ENCODE measurements at places on chromosomes 6 and 20.
A peak's percentile ranks its signal among the peaks of the same experiment; 100 is the strongest.

GRCh38 chr6:155062866-155063341, 67.8 kb downstream of the TIAM2 start:
- DNase-seq = peak; percentile 54

DNA sequence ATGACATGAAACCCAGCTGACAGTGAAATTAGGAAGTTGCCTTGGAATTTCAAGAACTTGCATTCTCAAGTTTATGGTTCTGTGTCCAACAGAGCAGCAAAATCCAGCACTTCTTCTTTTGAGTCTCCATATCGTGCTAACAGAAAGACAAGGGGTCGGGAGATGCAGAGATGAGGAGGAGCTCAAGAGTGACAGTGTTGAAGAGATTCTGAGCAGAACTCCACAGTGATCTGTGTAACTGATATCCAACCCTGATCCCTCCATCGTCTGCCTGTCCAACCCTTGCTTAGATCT, 21.2 kb upstream of the BTN1A1 start:
- no peak for DNase-seq

GRCh38 chr20:45508068-45508886, 7.1 kb downstream of the SPINT3 start:
- no peak for DNase-seq

- no peak for DNase-seq
Measured at GRCh38 chr6:155310596-155310995, 3.7 kb downstream of the TFB1M start.

GRCh38 chr6:134161041-134161440, 108.6 kb upstream of the SLC2A12 start:
- DNase-seq = no peak

DNA sequence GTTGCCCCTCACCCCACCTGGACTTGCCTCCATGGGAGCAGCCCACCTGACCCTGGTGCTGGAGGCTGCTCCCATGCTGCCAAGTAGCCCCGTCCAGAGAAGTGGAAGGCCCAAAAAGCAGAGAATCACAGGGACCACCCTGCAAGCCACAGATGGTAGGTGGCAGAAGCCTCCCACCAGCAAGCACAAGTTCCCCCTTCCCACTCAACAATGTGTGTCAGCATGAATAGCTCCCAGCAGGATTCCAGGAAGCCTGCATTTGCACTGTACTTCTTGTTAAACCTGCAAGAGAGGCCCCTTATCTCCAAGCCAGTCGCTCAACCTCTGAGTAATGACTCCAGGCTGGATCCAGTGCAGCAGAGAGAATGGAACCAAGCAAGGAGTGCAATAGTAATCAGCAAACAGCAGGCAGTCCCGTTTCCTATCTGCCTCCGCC, 180.8 kb upstream of the CST7 start:
- no peak for DNase-seq

DNA sequence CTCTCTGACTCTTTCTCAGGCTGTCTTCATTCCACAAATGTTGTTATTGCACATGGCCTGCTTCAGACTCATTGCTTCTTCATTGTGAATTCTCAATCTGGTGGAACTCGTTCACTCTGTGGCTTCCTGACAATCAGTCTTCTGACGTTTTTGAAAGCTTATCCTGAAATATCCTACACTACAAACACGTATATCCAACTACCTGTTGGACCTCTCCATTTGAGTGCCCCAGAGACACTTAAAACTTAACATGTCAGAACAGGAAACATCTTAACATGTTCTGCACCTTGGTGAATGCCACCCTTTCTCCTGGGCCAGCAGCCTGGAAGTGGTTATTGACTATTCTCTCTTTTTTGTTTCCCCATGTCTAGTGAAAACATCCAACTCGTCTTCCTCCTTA, 50.8 kb downstream of the AIG1 start:
- DNase-seq = no peak

- DNase-seq = peak; percentile 39
Measured at GRCh38 chr20:51402201-51402600, 140.3 kb downstream of the NFATC2 start.

DNA sequence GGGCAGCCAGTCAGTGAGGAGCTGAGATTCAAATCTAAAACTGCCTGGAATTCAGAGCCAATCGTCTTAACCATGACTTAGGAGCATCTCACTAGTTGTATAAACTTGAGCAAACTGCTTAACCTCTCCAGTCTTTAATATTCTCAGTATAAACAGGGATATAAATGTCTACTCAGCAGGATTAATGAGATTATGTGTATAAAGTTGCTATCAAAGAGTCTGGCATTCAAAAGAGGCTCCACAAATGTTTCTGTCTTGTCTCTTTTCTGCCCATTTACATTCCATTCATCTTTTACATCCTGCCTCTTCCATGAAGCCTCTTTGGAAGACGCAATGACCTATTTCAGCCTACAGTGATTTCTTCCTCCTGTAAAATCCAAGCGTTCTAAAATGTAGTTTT, 66.9 kb downstream of the BLOC1S5 start:
- DNase-seq = no peak

- DNase-seq = no peak
Measured at GRCh38 chr6:44442833-44443444, 55.4 kb downstream of the CDC5L start.

DNA sequence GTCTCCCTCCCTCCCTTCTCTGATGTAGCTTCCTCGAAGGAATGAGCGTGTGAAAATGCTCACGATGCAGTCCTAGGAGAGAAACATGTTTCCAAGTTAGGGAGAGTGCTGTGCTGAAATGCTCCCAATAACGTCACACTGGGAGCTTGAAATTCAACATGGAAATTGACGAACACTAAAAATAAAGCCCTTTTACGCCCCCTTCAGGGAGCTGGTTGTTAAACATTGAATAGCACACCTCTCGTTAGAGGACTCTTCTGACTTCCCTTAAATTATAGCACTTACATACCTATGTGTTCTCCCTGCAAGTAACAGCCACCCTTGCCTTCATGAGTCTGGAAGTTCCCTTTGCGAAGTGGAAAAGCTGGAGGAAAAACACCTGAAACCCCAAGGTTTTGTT, 88.6 kb downstream of the BFSP1 start:
- no peak for DNase-seq

DNA sequence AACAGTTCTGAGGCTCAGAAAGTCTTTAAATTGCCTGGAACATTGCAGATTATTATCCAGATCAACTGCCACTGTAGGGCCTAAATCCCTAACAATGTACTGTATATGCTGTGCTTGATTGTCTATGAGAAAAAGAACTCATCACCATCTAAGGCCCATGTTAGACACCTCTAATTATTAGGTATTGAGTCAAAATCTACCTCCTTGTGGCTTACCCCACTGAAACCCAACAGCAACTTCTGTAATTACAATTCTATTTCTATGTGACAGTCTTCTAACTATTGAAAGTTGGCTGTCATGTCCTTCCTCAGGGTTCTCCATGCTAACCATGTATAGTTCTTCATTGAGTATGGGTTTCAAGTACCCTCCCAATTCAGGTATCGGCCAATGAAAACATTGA, 13.9 kb downstream of the MCM9 start:
- DNase-seq = no peak

- DNase-seq = no peak
Measured at GRCh38 chr6:32816746-32817204, at the start of gene HLA-DOB. Gene HLA-DOB, minus strand, starts transcription at chr6:32817002. Its CDS starts 51 bp downstream, at chr6:32816951.

DNA sequence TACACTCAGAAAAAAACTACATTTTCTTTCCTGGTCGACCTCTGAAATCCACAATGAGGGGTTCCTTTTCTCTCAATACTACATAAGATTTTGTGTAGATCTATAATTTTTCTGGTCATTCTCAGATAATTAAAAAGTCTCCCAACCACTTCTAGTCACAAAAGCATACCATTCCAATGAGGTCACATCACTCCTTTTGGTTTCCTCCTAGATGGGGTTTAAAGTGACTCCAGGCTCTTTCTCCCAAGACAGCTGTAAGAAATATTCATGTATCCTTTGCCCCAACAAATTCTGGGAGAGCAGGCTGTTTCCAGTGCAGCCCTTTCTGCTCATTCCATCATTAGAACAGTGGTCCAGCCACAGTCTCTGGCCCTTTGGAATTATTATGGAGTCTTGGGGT, 43.1 kb upstream of the BEND6 start:
- DNase-seq = peak; percentile 38

- DNase-seq = no peak
Measured at GRCh38 chr20:50717974-50718761, 13.2 kb upstream of the PARD6B start.

- DNase-seq = no peak
Measured at GRCh38 chr6:19287928-19288327, 549.2 kb upstream of the ID4 start.
